Activated CD8-positive, alpha-beta memory T cell treated with anti-CD3 and anti-CD28 coated beads, Interleukin-2, amount 50 U/mL, for 48 hours (primary cell): ENCODE measurements at places on chromosomes 5 and 9.

GRCh38 chr5:86997516-86997915, 270.2 kb upstream of the RASA1 start:
- no peak for DNase-seq

GRCh38 chr5:136622747-136623146, 257.4 kb upstream of the TRPC7 start:
- no peak for DNase-seq

- no peak for DNase-seq
Observed at GRCh38 chr5:96673127-96673526, 11.0 kb downstream of the CAST start.

DNA sequence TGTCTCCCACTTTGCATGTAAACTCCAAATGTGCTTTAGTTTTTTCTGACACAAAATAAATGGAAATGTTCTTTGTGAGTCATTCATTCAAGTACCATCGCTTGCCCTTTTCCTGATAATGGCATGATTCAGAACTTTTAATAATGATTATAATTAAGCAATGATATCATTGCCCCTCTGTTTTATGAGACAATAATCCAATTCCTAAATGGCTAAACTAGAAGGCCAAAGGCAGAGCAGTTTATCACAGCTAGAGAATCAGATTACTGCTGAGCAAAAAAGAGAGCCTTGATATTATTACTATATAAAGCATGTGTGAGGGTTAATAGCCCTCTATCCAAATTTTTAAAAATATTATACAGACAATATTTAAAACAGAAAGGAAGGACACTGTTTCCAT, 484.2 kb upstream of the PTPRD start:
- no peak for DNase-seq
